EH (cell line): ENCODE measurements at places on chromosomes 11 and 22.
A peak's percentile ranks its signal among the peaks of the same experiment; 100 is the strongest.

- peak; percentile 45 for DNase-seq
Observed at GRCh38 chr11:114738954-114739353, 60.6 kb downstream of the NXPE2 start.

GRCh38 chr22:46317646-46318045 is 17.9 kb upstream of the TRMU start:
- DNase-seq = no peak

- DNase-seq = no peak
Observed at GRCh38 chr11:120867024-120867423, 156.9 kb upstream of the TBCEL start.

- no peak for DNase-seq
Observed at GRCh38 chr11:47860536-47860935, 12.4 kb upstream of the NUP160 start.

DNA sequence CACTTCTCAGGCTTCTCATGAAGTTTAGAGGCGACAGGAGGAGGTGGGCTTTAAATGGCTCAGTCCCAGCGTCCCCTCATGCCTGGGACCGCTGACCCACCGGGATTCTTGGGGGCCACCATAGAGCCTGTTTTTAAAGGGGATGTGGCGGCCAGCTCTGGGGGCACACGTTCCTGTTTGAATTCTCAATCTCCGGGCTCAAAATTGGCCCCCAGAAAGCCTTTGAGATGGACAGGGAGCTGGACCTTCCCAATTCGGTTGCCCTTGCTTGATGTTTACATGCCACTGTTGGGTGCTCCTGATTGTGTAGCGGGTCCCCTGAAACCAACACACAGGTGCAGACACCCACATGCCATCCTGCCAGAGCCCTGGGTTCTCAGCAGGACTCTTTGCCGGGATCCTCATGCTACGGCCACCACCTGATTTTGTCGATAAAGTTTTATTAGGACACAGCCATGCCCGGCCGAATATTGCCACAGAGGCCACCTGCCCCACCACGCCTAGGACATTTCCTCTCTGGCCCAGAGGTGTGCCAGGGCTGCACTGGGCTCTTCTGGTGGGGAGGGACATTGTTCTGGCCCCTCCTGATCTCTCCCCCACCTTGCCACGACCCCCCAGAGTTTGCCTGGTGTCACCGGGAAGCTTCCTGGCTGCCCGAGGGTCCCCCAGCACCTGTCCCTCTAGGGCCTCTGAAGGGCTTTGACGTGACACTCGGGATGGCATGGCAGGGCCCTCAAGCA is 71.6 kb downstream of the KCNQ1 start:
- no peak for DNase-seq

DNA sequence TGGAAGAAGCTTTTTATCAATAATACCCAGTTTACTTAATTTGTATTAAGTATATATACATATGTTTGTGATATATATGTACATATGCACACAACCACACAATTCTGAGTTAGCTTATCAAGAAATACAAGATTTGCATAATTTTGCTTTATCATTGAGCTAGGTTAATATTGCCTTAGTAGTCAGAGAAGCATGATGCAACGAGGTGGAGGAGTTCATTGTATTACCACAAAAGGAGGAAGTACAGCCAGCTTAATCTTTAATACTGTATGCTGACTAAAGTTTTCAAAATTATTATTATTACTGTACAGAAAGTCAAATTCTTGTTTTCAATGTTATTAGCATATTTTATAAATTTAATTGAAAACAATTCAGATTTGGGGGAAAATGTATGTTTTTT is 278.4 kb upstream of the PDGFD start:
- DNase-seq = no peak

DNA sequence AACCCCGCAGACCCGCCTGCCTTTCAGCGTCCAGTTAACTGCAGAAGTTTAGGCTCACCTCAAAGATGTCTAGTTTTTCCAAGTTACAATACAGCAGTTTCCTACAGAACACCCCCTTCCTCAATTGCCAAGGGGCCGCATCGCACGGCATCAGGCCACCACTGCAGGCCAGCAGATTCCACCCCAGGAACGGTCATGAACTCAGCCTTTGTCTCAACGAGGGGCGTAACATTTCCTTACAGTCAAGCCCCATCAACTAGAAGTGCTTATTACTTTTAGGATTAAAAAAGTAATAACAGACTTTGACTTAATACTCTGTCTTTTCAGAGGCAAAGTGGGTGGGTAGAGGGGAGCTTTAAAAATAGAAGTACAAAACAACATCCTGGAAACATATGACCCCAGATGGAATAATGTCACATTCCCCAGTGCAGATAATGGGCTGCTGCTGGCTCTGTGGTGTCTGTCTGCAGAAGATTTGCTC is 36.3 kb downstream of the PPP2R1B start:
- peak; percentile 45 for DNase-seq

- DNase-seq = peak; percentile 29
Observed at GRCh38 chr11:116217006-116217405, 555.8 kb downstream of the BUD13 start.

GRCh38 chr22:44342347-44342956 is 29.7 kb upstream of the SHISAL1 start:
- DNase-seq = no peak

- no peak for DNase-seq
Observed at GRCh38 chr11:120494595-120494994, 17.0 kb upstream of the GRIK4 start.

- no peak for DNase-seq
Observed at GRCh38 chr11:113332638-113333329, 18.4 kb downstream of the TTC12 start.
